ENCODE measurements at places on chromosomes 16 and 17. TPM values are rescaled to one million over a fixed set of nuclear protein-coding genes. Genes with fewer than 3 reads are reported as not detected.

- DNase-seq, result peak; percentile 35
Measured at GRCh38 chr17:27756467-27757371, 43.6 kb downstream of the NOS2 start.

DNA sequence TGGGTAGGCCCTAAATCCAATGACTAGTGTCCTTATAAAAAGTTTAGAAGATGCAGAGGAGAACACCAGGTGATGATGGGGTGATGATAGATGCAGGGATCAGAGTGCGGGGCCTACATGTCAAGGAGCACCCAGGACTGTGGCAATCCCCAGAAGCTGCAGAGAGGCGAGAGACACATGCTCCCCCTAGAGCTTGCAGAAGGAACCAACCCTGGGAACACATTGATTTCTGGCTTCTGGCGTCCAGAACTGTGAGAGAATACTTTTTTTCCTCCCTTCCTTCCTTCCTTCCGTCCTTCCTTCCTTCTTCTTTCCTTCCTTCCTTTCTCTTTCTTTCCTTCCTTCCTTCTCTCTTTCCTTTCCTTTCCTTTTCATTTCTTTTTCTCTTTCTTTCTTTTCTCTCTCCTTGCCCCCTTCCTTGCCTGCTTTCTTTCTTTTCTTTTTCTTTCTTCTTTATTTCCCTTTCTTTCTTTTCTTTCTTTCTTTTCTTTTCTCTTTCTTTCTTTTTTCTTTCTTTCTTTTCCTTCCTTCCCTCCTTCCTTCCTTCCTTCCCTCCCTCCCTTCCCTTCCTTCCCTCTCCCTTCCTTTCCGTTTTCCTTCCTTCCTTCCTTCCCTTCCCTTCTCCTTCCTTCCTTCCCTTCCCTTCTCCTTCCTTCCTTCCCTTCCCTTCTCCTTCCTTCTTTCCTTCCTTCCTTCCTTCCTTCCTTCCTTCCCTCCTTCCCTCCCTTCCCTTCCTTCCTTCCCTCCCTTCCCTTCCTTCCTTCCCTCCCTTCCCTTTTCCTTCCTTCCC lies 134.3 kb downstream of the HAPSTR1 start:
- DNase-seq, result no peak

GRCh38 chr16:1349951-1350350 lies 1.7 kb downstream of the TSR3 start:
- DNase-seq, result no peak

DNA sequence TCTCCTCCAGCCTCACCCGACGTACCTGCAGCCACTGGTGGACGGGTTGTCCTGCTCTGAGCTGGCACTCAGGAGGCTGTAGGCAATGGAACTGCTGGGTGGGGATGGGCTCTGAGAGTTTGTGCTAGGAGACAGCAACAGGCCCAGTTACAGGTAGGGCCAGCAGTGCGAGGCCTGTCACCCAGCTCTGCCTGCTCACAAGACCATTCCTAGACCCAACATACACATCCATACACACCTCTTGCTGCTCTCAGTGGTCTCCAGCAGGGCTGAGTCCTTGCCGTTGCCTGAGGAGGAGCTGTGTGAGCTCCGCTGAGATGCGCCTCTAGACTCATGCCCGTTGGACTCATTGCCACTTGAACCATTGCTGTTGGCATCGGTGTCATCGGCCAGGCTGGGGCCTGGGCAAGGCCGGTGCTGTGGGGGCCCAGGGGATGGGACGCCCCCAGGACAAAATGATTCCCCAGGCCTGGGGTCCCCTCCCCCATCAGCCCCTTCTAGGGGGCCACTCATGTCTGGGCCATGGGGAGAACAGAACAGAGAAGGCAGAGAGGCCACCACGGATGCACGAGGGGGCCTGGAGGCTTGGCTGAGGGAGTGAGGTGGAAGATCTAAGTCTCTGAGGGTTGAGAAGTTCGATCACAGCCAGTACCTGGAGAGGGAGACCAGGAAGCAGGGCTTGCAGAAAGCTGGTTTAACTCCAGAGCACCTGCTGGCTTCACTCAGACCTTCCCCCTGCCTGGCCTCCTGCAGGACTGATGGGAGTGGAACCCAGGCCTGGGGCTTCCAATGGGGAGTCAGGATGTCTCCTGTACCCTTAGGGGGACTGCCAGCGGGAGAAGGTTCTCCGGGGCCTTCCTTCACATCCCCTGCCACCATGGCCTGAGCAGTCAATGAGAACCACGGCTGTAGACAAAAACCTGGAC lies 1.7 kb downstream of the PER1 start:
- DNase-seq, result no peak

GRCh38 chr16:51184702-51185433 lies 33.8 kb upstream of the SALL1 start:
- DNase-seq, result no peak

The TMIGD1 gene
- polyA plus RNA-seq, result not detected

DNA sequence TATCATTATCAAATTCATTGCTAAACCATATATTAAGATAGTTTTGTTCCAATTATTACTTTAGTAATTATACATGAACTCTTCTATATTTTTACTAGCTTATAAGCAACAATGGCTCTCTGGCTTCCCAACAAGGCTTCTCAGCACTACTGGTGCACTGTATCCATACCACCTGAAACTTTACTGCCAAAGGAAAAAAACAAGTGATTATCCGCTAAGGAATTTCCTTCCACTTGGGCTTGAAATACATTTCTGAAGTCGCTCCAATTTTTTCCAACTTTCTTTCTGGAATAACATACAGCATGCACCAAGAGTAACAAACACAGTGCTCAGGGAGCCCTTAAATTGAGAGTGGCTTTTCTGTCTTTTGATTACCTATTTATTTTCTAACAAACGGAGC lies 2.1 kb downstream of the CSNK2A2 start:
- no peak for DNase-seq

DNA sequence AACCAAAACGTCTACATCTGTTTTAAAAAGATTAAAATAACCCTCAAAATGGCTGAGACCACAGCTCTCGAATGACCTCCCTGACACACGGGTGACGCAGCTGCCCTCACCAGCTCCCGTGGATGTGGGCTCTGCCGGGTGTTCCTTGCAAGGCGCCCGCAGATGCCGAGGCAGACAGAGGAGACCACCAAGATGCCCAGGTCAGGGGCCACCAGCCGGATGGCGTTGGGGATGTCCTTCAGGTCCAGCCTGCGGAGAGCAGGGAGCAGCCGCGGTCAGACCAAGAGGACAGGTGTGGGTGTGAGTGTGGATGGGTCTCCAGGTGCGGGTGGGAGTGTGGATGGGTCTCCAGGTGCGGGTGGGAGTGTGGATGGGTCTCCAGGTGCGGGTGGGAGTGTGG lies 35.1 kb downstream of the CTU2 start:
- DNase-seq, result no peak

DNA sequence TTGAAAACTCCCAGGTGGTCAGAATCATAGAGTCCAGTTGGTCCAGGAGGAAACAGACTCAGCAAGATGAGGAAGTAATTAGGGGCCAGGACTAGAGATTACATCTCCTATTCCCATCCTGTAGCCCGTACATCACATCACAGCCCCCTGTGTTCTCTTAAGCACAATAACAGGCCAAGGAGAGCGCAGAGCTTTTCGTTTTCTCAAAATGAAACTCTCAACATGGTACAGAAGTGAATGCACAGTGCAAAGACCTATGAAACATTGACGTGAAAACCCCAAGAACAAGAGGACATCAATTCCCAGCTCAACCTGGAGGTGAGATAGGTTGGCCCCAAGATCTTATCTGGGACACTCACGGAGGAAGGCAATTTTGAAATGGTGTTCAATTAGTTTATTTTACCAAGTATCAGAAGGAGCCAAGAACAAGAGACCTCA lies 9.0 kb downstream of the PIK3R5 start:
- no peak for DNase-seq

The ALOX15 gene
- 0.14 TPM for polyA plus RNA-seq

The TBC1D26 gene
- polyA plus RNA-seq, result not detected

GRCh38 chr17:80924807-80925610 lies 66.6 kb upstream of the CHMP6 start:
- no peak for DNase-seq

DNA sequence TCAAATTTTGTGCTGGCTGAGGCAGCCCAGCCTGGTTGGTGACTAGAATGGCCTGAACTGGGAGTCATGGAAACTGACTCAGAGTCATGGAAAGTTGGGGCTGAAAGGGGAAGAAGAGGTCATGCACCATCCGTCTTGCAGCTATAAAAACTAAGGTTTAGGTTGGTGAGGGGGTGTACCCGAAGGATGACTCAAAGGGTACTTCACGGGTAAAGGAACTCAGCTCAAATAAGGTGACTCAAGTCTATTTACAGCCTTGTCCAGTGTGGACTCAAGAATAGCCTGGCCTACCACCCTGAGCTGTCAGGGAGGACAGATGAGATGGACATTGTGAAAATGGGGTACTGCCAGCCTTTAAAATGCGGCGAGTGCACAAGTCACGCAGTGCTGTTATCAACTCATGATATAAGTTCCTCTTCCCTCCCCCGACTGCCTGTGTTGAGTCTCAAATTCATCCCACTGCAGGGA lies 18.6 kb downstream of the CD300LB start:
- DNase-seq, result no peak

DNA sequence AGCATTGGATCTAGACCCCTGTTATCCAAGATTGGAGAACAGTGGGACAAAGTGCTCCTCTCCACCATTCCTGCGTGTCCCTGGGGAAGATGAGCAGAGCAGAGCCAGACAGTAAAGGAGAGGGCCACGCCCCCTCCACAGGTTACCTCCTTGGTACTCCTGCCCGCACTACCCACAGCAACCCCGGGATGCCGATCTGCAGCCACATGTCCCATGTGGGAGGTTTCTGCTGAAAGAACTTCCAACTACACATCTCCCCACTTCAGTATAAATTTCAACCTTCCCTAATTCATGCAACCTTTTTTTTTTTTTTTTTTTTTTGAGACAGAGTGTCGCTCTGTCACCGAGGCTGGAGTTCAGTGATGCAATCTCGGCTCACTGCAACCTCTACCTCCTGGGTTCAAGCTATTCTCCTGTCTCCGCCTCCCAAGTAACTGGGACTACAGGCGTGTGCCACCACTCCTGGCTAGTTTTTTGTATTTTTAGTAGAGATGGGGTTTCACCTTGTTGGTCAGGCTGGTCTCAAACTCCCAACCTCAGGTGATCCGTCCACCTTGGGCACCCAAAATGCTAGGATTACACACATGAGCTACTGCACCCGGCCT lies 2.3 kb downstream of the RAB37 start:
- no peak for DNase-seq

GRCh38 chr16:1895068-1895467 lies 23.1 kb upstream of the MEIOB start:
- DNase-seq, result no peak

The HSD11B2 gene
- polyA plus RNA-seq, result 12.5 TPM

- no peak for DNase-seq
Measured at GRCh38 chr16:19295393-19295792, 9.9 kb downstream of the CLEC19A start.
